Activated CD8-positive, alpha-beta memory T cell treated with anti-CD3 and anti-CD28 coated beads, Interleukin-2, amount 50 U/mL, for 48 hours (primary cell): ENCODE measurements at places on chromosomes 1 and 21.

- DNase-seq: no peak
These were observed 136.2 kb downstream of the PSMG1 start for GRCh38 chr21:39047046-39047445.

DNA sequence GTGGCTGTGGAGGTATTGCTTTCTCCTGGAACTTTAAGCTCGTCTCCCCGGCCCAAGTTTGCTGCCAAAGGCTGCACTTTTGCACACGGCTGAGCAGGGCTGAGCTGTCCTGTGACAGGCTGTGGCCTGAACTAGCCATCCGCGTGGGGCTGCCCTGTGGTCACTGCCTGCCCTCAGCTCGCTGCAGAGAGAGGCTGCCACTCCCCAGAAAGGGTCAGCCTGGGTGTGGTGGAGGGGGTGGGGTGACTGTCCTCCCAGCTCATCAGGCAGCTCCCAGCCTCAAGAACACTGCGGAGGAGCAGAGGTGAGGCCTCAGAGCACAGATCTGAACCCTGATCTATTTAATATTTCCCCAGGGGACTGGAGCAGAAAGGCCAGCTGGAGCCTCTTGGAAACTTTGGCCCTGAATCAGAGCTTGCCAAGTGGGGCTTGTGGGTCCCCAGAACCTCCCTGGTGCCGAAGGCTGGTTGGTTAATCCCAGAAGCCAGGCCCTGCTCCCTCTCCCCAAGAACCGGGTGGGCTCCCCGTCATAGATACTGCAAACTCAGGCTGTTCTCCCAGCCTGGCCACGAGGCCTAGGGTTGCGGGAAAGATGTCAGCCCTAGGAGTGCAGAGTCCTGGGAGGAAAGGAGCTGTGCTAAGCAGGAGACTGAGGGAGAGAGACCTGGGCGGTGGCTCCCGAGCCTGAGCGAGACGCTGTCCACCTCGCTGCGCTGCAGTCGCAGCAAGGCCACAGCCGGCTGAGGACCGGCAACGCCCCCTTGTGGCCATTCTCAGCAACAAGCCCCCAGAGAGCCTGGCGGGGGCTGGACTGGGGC lies 125.1 kb upstream of the IPO9 start:
- peak; percentile 91 for DNase-seq

GRCh38 chr1:34113362-34113761 lies 51.7 kb downstream of the CSMD2 start:
- no peak for DNase-seq

DNA sequence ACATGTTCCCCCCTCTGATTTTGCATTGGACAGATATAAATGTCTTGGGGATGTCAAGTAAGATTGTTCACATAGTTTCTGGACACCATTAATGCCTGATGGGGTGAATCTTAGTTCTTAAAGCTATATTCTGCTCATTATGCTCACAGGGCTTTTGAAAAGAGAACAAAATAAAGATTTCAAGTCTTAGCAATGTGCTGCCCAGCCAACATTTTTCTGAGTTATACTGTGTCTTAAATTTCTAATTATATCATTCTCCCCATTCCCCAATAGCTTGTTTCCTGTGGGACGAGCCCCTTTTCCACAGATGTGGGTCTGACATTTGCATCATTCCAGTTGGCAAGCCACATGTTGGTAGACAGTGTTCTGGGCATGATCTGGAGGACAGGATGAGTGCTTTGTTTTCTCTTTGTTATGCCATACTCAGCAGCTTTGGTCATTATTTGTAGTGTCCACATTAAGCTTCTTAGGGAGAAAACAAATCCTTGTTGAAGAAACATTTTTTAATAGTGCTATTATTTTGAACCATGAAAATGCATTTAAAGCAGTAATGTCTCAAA lies 32.8 kb downstream of the MTARC1 start:
- no peak for DNase-seq

DNA sequence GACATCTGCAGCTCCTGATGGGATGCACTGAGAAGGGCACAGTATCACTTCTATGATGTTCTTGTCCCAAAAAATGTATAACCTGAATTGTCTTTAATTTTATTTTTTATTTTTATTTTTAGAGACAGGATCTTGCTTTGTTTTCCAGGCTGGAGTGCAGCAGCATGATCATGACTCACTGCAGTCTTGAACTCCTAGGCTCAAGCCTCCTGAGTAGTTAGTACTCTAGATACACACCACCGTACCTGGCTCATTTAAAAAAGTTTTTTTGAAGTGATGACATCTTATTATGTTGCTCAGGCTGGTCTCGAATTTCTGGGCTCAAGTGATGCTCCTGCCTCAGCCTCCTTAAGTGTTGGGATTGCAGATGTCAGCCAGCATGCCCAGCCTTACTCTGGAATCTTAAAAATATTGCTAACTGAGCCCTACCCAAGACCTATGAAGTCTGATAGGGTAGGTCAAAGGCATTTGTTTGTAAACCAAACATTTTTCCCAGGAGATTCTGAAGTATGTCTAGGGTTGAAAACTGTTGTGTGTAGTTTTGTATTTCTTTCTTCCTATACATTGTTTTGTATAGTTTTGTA lies 68.9 kb downstream of the ATF6 start:
- DNase-seq: no peak

DNA sequence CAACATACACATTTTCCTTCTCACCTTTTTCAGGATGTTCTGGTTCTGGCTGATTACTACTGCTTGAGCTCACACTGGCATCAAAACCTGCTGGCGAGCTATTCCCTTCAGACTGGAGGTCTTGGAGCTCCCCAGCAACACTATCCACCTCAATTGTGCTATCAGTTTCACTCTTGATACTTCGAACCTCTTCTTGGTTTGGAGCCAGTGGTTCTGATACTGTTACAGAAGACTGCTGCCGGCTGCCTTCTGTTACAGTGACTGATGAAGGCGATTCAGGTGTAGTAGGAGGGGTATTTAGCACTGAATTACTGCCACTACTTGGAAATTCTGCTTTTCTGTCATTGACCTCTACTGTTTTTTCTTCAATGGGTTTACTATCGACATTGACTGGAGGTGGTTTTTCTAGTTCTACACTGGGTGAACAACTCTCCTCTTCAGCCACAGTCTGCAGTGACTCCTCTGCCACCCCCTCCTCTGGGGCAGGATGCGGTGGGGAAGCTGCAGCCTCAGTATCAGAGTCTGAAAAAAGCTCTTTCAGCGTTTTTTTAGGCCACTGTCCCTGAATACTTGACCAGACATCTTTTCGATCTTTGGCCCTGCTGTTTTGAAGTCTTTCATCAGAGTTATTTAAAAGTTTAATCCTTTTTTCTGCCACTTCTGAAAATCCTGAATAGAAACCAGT lies 20.7 kb upstream of the RBM34 start:
- DNase-seq: no peak

DNA sequence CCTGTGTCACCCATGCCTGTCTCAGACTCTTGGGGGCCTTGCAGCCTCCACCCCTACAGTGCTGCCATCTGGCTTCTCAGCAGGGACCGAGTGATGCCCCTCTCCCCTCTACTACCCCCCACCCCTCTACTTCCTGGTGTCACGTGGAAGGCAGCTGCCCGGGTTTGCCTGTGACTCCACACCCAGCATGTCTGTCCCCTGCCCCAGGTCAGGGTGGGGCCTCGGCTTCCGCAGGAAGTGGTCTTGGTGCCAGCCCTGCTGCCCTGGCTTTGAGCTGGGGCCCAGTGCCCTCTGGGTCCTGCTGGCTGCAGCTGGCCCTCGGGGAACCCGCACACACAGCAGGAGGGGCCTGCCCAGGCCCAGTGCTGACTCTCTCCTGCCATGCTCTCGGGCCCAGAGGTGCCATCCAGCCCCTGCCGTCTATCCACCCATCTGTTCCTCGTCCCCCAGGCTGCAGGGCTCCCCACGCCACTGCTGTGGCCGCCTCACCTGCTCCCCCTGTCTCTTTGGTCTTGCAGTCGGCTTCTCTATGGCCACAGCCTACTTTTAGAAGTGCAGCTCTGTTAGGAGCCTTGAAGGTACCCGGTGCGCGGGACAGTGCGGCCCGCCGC lies 24.0 kb downstream of the PLCH2 start:
- DNase-seq: no peak
